Left renal pelvis (tissue), 4 donors: ENCODE measurements at places on chromosomes 7 and 10. TPM values are rescaled to one million over a fixed set of nuclear protein-coding genes. Genes with fewer than 3 reads are reported as not detected.

The HPSE2 gene
- 12.6 TPM for polyA plus RNA-seq

The CCL24 gene
- not detected for polyA plus RNA-seq

GRCh38 chr10:15300697-15301096 is 70.4 kb downstream of the FAM171A1 start:
- DNase-seq: no peak

DNA sequence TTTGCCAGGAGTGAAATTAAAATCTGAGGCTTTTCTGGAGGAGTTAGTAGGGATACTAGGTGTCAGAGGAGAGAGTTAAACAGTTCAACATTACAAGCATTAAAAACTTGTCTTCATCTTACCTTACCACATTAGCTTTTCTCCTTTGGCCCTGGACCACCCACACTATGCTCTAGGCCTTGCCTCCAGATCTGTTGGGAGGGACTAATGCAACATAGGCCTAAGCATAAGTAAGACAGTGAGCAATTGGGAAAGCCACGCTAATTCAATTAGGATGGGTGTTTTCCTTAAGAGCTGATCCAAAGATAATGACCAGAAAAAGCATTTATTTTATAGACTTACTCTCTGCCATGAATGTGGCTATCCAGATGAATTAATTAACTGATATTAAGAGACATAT is 158.9 kb downstream of the ELMO1 start:
- no peak for DNase-seq

GRCh38 chr10:70937661-70938060 is 49.3 kb upstream of the PCBD1 start:
- DNase-seq: no peak
